CD4-positive, alpha-beta memory T cell (primary cell): ENCODE measurements at places on chromosomes 5 and 9.
A peak's percentile ranks its signal among the peaks of the same experiment; 100 is the strongest.

DNA sequence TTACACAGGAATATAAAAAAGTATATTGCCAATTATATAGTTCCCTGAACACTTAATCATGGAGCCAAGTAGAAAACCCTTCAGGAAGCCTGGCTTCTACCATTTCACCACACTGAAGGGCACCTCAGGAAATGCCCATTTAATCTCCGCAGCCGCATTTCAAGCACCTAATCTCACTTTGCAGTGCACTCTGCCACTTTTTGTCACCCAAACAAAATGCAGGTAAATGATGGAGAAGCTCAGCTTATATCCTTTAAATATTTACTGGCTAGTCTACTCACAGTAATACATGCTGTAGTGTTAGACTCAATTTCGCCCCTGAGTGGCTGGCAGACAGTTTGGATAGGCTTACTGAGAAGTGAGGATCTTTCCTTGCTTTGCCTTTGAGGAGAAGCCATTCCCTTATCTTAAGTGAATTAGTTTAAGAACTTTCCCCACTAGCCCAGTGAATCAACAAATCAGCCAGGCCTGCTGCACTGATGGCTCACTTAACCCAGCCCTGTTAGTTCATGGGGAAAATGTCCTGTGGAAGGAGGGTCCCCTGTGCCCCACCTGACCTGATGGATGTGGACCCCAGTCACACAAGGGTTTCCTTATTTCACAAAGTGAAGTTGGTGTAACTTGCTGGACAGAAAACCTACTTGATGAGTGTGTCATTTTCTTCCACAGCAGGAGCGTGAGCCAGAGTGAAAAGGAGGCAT, 209.7 kb downstream of the CAAP1 start:
- DNase-seq: no peak

GRCh38 chr5:135718651-135719050, 115.8 kb upstream of the SLC25A48 start:
- DNase-seq: no peak

GRCh38 chr9:2248768-2249265, 233.7 kb downstream of the SMARCA2 start:
- no peak for DNase-seq

DNA sequence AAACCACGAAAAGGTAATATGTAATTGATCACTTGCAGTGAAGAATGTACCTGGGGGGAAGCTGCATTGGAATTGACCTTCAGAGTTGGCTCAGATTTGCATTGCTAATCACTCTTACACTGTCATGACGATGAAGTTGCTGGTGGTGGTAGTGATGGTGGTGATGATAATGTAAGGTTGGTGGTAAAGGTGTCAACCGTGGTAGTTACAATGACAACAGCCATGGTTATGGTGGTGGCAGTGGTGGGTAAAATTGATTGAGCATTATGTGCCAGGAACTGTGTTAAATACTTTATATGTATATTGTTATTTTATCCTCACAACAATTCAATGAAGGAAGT, 282.4 kb downstream of the NR3C1 start:
- DNase-seq: peak; percentile 9

DNA sequence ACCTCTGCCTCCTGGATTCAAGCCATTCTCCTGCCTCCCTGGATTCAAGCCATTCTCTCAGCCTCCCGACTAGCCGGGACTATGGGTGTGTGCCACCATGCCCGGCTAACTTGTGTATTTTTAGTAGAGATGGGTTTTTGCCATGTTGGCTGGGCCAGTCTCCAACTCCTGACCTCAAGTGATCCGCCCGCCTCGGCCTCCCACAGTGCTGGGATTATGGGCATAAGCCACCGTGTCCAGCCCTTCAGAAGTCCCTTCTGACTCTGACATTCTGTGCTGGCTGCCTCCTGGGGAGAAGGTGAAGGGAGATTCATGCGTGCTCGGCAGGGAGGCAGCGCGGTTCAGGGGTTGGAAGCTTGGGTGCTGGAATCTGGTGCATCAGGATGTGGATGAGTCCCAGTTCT, 28.8 kb downstream of the PRRX2 start:
- no peak for DNase-seq

GRCh38 chr5:41707853-41708603, 162.2 kb downstream of the OXCT1 start:
- DNase-seq: no peak

GRCh38 chr9:25716220-25716872, 38.1 kb upstream of the TUSC1 start:
- no peak for DNase-seq

DNA sequence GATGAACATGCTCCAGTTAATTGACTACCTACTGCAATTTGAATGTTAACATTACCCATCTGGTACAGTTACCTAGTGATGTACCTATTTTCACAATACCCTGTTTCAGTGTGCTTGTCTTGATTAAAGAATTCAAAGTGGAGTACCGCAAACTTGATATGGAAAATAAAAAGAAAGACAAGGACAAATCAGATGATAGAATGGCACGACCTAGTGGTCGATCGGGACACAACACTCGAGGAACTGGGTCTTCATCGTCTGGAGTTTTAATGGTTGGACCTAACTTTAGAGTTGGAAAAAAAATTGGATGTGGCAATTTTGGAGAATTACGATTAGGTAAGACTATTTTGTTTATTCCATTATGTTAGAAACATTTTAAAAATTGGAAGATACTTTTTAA, 33.5 kb downstream of the CSNK1G3 start:
- DNase-seq: peak; percentile 10

DNA sequence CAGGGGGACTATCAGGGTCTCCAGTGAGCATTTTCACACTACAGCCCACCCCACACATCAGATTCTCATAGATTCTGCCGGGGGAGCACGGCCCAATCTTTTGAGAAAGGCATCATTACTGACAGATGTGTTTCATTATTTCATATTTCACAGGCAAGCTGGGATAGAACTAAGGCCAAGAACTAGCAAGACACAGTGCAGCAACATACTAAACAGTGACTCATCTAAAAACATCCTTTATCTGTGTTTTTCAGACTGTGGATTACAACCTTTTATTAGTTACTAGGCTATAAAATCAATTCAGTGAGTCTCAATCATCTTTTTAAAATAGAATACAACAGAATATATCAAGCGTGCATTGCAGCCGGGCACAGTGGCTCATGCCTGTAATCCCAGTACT, 59.8 kb downstream of the CPLANE1 start:
- no peak for DNase-seq

DNA sequence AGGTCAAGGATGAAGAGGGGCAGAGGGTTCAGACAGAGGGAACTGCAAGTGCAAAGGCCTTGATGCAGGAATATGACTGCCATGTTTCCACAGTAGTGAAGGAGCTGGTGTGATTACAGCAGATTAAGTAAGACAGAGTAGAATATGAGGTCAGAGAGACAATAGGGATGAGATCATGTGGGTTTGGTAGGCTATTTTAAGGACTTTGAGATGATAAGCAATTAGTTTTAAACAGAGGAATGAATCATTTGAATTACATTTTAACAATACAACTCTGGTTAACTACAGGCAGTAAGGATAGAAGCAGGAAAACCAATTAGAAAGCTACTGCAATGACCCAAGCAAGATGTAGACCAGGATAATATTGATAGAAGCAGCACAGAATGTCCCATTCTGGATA, 7.7 kb downstream of the CENPK start:
- no peak for DNase-seq

- no peak for DNase-seq
These were observed 211.7 kb downstream of the ENC1 start for GRCh38 chr5:74428876-74429275.

GRCh38 chr5:139856714-139857113, 61.1 kb downstream of the PSD2 start:
- no peak for DNase-seq

DNA sequence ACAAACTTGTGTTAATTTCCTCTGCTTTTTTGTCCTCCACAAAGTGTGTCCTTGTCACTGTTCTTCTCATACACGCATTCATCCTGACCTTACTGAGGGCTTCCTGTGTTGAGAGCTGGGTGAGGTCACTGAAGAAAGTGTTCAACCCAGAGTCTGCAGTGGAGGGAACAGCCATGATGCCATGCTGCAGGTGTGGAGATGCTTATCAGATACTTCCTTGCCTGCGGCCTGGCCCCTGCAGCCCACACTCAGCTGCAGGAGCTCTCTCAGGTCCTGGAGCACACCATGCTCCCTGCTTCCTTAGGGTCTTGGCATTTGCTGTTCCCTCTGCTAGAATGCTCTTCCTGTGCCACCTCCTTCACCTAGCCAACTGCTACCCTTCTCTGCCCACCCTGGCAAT, 108.1 kb upstream of the SPRY4 start:
- DNase-seq: peak; percentile 89

GRCh38 chr5:175547842-175548241, 69.5 kb downstream of the SFXN1 start:
- no peak for DNase-seq

- DNase-seq: no peak
These were observed 69.4 kb downstream of the KLHL3 start for GRCh38 chr5:137666461-137666850.

GRCh38 chr9:104944871-104945270, 16.9 kb upstream of the ABCA1 start:
- DNase-seq: no peak

DNA sequence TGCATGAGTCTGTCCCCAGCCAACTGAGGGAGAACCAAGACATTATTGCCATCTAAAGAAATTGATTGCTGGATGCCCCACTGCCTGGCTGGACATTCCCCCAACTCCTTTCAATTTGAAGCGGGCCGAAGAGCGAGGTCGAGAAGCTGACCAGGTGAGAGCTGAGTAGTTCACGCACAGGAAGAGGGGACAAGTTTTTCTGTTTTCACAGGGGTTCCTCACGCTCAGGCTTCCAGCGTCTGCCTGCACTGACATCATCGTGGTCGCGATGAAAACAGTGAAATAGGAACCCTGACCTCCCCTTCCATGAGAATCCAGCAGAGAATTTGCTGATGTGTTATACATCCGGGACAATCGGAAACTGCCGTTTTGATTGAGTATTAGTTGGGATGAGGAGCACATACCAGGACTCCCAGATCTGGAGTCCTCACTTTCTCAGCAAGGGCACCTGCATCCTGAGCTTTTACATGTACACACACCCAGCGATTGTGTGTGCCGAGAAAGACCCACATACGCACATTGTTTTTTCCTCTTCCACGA, 3.1 kb upstream of the DMRT3 start:
- no peak for DNase-seq

GRCh38 chr5:150323092-150323491, 20.4 kb upstream of the ARSI start:
- DNase-seq: no peak

DNA sequence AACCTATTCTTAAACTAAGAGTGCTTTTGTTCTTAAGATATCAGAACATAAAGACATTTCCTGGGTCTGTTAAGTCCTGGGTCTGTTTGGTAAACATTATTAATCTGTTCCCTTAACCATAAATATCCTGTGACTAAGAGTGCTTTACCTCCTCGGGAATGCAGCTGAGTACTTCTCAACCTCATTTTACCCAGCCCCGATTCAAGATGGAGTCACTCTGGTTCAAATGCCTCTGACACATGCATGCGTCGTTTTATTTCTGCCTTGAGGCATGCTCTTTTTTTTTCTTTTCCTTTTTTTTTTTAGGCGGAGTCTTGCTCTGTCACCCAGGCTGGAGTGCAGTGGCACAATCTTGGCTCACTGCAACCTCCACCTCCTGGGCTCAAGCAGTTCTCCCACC, 39.8 kb upstream of the FBXL17 start:
- no peak for DNase-seq
